Omental fat pad (tissue), 4 donors: ENCODE measurements at places on chromosomes 4 and X.

DNA sequence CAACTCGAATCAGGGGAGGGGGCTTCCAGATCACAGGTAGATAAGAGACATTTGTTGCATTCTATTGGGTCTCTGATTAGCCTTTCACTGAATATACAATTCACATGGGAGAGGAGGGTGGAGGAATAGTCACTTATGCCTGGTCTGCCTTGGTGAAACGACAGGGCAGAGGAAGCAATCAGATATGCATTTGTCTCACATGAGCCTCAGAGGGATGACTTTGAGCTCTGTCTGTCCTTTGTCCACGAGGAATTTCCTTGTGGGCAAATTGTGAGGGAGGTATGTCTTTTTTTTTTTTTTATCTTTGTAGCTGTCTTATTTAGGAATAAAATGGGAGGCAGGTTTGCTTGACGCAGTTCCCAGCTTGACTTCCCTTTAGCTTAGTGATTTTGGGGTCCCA, 28.5 kb upstream of the TMSB4X start:
- DNase-seq = no peak

DNA sequence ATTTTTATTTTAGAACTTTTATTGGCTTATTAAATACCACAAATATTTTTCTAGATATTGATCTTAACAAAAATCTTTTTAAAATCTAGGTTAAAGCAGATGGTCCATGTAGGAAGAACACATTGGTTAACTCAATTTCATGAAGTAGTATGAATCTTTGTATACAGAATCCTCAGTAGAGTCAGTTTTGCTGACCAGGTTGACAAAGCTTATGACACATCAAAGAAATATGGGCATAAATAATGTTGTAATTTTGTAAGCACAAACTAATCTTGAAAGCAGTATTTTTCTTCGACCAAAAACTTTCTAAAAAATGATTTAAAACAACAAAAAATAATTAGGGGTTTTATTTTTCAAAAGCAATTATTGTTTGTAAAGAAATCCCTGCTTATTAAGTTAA, 479.3 kb upstream of the PCDH10 start:
- no peak for DNase-seq

DNA sequence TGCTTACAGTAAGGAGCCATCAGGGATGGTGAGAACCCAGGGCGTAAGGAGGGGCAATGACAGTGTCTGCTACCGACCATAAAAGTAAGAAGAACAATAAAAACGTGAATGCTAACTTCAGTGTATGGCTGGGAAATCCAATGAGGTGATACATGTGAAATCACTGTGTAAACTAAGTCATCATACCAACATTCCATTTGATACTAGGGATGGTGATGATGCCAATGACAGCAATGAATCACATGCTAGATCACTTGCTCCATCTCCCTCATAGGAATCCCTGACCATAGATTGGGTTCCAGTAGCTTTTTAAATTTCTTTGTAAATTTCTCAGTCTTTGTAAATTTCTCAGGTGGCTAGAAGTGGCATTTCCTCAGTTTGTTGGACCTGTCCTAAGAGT, 146.3 kb downstream of the SMIM20 start:
- no peak for DNase-seq

DNA sequence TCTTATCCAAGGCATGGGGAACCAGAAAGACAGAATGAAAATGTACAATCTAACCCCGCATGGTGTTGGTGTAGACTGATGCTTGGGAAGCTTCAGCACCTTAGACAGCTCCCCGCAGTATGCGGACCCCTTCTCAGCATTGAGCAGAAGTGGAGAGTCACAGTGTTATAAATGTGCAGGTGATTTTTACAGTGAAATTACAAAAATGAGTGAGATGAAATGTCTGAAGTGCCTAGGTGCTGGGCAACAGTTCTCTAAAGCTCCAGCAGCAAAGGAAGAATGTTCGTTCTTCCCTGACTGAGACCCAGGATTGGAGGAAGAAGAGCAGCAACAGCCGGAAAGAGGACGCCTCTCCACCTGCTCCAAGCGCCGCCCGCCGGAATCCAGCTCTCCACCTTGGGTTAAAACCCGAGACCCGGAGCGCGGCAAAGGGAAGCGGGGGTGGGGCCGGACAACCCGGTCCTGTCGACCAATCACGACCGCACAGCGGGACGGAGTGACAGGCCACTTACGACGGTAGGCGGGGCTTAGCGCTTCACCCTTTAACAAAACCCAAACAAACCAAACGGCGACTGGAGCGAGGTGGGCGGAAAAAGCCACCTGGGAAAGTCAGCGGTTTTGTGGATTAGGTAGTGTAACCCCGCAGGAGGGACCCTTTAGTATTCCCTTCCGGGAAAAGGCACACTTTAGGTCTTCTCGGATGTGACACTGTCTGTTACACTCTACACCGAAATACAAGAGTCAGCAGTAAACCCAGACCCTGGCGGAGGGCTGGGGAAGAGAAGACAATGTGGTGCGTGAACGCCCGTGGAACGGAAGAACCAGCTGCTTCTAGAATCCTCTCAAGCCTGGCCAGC, at the start of gene GLRA3:
Gene GLRA3, minus strand, starts transcription at position 403 of the 857 bp plus-strand sequence. CDS start 436 bp downstream, outside the sequence.
- DNase-seq = no peak
